Cortex of kidney (tissue), 1 donor: ENCODE measurements at places on chromosomes 12 and 14.

DNA sequence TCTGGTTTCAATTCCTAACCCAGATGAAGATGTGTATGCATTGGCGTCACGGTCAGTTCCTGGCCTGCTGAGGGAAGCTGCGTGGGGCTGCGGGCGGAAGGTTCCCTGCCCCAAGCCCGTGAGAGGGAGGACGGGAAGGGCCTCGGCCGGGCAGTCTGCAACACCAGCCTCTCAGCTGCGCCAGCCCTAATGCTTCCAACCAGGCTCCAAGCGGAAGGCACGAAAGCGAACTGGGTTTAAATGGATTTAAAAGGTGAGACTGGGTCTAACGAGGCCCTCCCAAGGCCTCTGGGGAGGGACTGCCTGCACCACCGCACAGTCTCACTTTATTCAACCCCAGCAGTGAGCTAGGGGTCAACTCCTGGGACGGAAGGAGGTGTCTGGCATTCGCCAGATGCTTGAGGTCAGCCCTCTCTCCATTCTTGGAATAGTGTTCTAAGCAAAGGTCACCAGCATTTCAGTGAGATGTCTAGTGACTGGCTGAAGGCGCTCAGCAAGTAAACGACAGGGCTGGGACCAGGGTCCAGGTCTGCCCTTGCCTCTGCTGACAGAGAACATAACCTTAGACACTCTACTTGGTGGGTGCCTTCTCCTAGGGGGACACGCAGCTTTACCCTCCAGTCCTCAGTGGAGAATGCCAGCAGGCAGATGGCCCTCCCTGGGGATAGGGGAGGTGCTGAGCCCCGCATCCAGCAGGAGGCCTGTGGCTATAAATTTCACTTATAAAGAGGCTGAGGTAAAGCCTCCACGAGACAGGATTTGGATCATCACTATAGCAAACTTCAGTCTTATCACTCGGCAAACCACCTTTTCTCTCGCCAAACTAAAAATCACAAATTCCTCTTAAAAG, 92.2 kb downstream of the PIWIL1 start:
- no peak for DNase-seq

DNA sequence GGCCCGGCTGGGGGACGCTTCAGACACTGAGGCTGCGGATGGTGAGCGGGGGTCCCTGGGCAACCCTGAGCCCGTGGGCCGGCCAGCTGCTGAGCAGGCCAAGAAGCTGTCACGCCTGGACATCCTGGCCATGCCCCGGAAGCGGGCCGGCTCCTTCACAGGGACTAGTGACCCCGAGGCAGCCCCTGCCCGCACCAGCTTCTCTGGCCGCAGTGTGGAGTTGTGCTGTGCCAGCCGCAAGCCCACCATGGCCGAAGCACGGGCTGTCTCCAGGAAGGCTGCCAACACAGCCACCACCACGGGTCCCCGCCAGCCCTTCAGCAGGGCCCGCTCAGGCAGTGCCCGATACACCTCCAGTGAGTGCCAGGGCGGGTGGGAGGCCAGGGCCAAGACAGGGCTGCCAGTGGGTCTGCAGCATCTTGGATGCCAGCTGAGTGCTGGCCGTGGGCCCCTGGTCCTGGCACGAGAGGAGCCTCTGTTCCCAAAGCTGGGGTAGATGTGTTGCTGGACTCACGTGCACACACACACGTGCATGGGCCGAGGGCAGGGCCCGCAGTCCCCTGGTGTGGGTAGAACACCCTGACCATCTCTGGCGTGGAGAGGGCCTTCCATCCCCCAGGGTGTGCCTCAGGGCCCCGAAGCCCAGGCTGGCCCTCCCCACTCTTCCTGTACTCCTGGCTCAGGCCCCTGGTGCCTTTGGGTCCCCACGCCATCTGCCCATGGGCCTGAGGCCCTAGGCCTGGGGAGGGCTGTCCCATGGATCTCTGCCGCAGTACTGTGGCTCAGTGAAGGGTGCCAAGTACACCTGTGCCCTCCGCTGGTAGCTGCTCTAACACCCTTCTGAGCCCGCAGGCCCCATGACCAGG, 22.8 kb downstream of the CEP170B start:
- no peak for DNase-seq

DNA sequence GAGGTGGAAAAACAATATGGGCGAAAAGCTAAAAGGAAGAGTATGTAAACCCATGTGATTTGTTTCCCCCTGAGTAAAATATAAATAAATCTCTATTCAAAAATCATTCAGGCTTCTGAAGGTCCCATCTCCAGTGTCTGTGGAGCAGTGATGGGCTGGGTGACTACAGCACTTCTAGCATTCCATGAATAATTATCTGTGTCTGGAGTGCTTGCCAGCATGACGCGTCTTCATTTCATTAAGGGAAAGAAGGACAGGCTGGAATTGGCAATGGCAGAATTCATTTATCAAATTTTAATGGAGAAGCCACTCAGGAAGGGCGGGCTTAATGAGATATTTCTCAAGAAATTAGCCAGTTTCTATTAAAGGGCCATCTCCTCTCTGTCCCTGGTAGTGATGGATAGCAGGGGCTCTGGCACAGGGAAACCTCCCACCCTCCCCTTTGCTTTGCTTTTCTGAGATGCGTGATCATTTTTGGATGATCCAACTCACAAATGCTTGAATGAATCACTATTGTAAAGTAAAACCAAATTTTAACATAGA, 916.3 kb upstream of the SEL1L start:
- no peak for DNase-seq

GRCh38 chr14:100640471-100641273, 53.5 kb upstream of the BEGAIN start:
- no peak for DNase-seq

DNA sequence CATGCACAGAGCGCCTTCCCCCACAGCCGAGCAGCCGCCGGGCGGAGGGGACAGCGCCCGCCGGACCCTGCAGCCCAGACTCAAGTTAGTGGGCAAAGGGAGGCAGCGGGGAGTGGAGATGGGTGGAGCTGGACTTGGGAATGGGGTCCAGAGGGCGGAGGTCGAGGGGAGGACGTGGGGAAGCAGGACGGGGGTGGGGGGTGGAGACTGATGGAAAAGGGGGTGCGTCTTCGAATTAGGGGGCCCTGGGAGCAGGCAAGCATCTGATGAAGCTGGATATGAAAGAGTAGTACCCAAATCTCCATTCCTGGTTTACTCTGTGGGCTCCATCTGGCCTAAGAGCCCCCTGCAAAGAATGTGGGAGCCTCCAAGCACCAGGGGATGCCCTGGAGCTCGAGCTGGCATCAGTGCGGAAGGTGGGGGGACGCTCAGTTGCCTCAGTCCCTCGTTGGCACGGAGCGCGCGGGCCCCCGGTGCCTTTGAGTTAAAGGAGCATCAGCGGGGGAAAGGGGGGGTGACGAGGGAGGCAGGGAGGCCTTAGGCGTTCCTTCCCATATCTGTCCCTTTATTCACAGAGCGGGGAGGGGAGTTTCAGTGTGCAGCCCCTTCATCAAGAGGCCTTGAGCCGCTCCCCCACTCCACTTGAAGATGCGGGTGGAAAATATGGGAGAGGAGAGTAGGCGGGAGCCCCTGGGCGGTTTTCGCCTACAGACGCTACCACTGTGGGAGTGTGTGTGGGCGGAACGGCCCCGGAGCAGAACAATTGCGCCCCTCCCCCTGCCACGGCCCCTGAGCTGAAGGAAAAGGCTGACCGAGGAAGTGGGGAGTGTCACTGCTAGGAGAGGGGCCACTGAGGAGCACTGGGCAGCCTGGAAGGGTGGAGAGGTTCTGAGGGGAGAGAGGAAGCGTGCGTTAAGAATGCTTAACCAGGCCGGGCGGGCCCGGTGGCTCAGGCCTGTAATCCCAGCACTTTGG, 644 bp downstream of the NAB2 start:
- DNase-seq = no peak

- DNase-seq = no peak
These were observed 57.1 kb upstream of the SLCO1B1 start for GRCh38 chr12:21073822-21074460.

- no peak for DNase-seq
These were observed 46.5 kb upstream of the RAP1B start for GRCh38 chr12:68564166-68564565.

DNA sequence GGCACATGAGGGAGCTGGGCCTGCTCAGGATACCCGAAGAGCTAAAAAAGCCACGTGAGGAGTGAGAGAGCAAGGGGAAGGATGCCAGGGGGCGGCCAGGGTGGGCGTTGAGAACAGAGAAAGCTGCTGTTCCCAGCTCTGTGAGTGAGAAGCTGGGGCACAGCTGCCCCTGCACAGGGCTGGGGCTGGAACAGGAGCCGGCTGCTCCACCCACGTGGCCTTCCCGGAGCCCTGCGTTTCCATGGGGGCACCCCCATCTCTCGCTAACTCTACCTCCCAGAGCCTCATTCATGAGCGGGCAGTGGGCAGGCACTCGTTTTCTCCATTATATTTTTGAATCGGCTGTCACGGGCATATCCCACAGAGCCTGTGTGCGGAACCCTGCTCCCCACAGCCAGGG, 42.7 kb downstream of the RFLNA start:
- no peak for DNase-seq

DNA sequence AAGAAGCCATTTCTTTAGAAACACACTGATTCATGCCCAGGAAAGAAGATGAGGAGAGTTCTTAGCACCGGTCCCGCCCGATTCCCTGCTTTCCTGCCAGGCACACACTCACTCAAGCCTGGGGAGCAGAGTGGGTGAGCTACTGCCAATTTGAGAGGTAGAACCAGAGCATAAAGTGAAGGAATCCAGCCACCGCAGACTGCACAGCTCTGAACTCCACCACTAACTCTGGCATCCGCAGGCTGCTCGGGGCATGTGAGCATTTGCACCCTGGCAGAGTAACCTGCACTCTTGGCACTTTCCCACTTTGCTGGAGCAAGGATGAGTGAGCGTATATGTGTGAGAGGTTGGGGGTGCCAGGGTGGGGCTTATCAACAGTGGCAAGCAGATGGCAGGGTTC, 4.0 kb upstream of the SYNDIG1L start:
- DNase-seq = no peak
